Stimulated activated CD4-positive, alpha-beta T cell treated with anti-CD3 and anti-CD28 coated beads, Interleukin-2, amount 100 ng/mL, for 4 hours (primary cell): ENCODE measurements at places on chromosomes 11 and 22.

DNA sequence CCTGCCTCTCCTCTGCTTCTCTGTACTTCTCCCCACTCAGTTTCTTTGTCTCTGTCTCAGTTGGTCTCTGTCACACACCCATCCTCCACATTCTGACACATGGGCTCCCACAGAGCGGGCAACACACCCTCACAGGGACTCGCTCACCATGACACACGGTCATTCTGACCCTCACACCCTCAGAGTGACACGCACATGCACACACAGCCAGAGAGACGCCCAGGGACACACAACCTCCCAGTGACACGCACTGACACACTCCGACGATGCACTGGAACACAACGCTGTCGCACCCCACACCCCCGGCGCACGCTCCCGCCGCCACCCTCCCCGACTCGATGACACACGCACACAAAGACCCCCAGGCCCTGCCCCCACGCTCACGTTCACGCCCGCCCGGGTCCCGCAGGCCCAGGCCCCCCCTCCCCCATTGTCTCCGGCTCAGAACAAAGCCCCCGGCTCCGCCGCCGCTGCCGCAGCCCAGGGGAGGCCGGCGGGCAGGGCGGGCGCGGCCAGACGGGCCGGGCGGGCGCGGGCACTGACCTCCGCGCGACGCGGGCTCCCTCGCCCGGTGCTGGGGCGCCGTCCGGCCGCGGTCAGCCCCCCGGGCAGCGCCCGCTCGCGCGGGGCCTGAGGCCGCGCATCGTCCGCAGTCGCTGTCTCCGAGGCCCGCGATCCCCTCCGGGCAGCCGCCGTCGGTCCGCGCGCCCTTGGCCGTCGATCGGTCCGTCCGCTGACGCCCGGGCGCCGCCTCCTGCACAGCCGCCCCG lies 404 bp downstream of the DCHS1 start:
- DNase-seq: peak; percentile 29

DNA sequence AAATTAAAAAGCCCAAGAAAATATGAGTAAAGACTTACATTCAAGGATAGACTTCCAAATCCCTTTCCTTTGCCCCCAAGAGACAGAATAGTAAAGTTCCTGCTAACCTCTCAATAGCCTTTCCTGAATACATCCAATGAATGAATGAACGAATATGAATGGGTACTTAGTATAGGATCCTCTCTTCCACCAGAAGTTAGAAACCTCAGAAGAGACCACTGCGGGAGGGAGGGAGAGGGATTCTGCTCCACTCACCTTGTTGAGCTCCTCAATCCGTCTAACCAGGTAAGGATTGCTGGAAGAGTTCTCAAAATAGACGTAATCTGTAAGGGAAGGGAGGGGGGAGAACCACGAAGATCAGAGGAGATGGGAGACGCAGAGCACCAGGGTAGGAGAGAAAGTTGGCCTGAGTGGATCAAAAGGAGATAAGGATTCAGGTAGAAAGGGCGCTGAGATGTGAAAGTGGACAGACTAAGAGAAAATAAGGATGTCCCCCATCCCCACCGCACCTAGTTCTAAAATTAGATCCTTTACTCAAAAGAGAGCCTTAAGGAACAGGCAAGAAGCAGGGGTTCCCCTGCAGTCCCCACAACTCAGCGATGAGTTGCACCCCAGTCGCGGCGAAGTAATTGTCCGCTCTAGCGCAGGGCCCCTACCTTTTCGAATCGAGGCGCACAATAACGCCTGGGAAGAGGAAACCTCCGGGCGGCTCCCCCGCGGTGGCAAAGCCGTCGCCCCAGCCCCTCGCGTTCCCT lies 1.1 kb downstream of the MTA2 start:
- no peak for DNase-seq

DNA sequence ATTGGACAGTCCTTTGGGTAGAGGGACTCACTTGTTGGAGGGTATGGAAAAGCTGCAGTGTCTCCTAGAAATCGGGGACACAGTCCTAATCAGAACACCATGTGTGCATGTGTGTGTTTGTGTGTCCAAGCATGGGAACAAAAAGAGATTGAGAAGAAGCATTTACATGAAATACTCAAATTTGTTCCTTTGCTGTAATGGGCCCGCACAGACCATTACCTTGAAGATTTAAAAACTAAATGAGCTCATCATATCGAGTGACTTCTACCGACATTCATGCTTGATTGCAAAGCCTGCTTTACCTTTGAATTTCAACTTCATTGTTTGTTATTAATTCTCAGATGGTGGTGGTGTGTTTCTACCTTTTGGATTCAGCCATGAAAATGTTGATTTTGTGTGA lies 106.9 kb downstream of the ZBTB16 start:
- no peak for DNase-seq

GRCh38 chr11:130001461-130002351 lies 929 bp downstream of the PRDM10 start:
- peak; percentile 3 for DNase-seq

DNA sequence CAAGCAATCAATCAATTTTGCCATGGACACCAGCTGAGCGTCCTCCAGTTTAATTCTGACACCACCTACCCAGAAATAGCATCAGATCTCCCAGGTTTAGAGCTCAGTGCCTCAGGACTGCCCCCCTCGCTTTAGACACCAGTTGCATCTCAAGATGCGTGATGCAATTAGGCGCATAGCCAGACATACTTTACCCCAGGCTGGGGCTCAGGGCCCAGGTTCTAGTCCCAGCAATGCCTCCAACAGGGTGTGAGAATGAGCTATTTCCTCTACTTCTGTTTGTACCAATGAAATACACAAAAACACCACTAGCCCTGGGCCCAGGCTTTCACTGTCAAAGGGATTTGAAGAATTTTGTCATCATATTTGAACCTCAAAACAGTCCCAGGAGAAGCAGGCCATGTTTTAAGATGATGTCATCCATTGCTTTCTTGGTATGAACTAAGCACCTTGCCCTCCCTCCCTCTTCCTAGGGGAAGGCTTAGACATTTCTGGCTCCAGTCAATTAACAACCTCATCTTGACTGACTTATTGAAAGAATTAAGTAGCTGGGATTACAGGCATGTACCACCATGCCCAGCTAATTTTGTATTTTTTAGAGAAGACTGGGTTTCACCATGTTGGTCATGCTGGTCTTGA lies 61.5 kb upstream of the INCENP start:
- DNase-seq: no peak

- peak; percentile 59 for DNase-seq
These were observed 41.1 kb downstream of the GRAMD4 start for GRCh38 chr22:46661221-46661851.

GRCh38 chr11:87251560-87251959 lies 213.8 kb downstream of the TMEM135 start:
- DNase-seq: no peak
